ENCODE measurements at places on chromosomes 1 and 21.

- no peak for DNase-seq
These were observed 2.5 kb upstream of the TMEM9 start for GRCh38 chr1:201156819-201157218.

GRCh38 chr1:30636621-30637020 is 86.8 kb downstream of the MATN1 start:
- DNase-seq = no peak

- no peak for DNase-seq
These were observed 1344.7 kb downstream of the NCAM2 start for GRCh38 chr21:22342889-22343288.

GRCh38 chr1:53556657-53557227 is 97.5 kb downstream of the DMRTB1 start:
- DNase-seq = no peak

DNA sequence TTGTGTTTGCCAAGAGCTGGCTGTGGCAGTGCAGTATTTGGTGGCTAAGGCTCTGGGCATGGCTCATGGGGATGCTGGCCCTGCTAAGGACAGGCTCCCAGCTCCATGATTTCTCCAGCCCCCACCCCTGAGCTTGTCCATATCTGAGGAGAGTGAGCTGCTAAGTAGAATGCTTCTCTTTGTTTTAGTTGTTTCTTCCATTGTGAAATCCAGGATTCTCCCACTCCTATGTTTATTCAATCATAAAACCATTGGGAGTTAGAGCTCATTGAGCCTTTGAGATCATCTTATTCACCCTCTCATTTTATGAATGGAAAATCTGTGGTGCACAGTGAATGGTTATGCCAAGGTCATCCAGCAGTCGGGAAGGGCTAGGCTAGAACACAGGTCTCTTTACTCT is 188.8 kb downstream of the TNR start:
- DNase-seq = no peak
